Stimulated activated CD4-positive, alpha-beta T cell treated with anti-CD3 and anti-CD28 coated beads, Interleukin-4, amount 100 ng/mL, for 1 hour (primary cell): ENCODE measurements at places on chromosomes 13 and 19.

GRCh38 chr13:36872621-36873020, 47.4 kb downstream of the SMAD9 start:
- no peak for DNase-seq

GRCh38 chr13:99087098-99087953, 109.5 kb upstream of the DOCK9 start:
- peak; percentile 94 for DNase-seq

DNA sequence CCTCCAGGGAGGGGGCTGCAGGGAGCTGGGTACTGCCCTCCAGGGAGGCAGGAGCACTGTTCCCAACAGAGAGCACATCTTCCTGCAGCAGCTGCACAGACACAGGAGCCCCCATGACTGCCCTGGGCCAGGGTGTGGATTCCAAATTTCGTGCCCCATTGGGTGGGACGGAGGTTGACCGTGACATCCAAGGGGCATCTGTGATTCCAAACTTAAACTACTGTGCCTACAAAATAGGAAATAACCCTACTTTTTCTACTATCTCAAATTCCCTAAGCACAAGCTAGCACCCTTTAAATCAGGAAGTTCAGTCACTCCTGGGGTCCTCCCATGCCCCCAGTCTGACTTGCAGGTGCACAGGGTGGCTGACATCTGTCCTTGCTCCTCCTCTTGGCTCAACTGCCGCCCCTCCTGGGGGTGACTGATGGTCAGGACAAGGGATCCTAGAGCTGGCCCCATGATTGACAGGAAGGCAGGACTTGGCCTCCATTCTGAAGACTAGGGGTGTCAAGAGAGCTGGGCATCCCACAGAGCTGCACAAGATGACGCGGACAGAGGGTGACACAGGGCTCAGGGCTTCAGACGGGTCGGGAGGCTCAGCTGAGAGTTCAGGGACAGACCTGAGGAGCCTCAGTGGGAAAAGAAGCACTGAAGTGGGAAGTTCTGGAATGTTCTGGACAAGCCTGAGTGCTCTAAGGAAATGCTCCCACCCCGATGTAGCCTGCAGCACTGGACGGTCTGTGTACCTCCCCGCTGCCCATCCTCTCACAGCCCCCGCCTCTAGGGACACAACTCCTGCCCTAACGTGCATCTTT, 7.8 kb upstream of the CEACAM5 start:
- DNase-seq: no peak

GRCh38 chr13:51346397-51346796, 6.9 kb downstream of the SERPINE3 start:
- no peak for DNase-seq

DNA sequence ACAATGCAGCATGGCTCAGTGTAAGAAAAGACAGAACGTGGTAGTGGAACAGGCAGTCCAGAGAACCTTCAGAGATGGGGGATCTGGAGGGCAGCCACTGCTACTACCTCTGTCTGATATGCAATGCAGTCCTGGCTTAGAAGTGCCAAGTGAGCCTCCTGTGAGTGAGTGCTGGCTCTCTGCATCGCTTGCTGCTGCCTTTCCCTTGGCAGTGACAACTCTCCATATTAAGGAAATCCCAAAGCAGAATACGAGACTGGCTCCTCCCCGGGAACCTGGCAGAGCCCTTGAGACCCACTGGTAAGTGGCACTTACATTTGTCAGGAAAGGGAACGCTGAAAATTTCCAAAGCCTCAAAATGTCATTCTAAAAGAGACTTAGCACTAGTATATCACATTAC, 7.5 kb downstream of the DOCK9 start:
- no peak for DNase-seq

DNA sequence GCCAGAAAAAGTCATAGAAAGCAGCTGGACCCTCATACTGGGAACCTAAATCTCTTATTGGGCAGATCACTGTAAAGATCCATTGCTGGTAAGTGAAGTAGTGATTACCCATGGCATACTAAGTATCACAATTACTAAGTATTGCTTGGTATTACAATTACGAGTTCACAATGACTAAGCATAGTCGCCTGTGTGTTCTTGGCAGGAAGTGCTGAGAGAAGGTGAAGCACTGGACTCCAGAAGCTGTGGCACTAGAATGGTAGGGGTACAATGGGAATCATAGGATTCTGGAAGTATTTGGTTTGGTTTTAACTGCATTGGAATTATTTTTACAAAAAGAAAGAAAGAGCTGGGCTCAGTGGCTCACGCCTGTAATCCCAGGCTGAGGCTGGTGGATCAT, 20.3 kb downstream of the LGALS16 start:
- DNase-seq: no peak

- no peak for DNase-seq
These were observed 12.4 kb upstream of the BBC3 start for GRCh38 chr19:47243364-47243775.

- no peak for DNase-seq
These were observed 70.4 kb upstream of the MRI1 start for GRCh38 chr19:13693889-13694288.

GRCh38 chr19:10858204-10858828, 10.1 kb downstream of the C19orf38 start:
- DNase-seq: no peak

- DNase-seq: no peak
These were observed 6.2 kb downstream of the GAS6 start for GRCh38 chr13:113857531-113858195.

GRCh38 chr19:35114353-35115176, 1.1 kb upstream of the FXYD3 start:
- peak; percentile 71 for DNase-seq

GRCh38 chr13:76439546-76439945, 446.7 kb downstream of the KCTD12 start:
- no peak for DNase-seq

DNA sequence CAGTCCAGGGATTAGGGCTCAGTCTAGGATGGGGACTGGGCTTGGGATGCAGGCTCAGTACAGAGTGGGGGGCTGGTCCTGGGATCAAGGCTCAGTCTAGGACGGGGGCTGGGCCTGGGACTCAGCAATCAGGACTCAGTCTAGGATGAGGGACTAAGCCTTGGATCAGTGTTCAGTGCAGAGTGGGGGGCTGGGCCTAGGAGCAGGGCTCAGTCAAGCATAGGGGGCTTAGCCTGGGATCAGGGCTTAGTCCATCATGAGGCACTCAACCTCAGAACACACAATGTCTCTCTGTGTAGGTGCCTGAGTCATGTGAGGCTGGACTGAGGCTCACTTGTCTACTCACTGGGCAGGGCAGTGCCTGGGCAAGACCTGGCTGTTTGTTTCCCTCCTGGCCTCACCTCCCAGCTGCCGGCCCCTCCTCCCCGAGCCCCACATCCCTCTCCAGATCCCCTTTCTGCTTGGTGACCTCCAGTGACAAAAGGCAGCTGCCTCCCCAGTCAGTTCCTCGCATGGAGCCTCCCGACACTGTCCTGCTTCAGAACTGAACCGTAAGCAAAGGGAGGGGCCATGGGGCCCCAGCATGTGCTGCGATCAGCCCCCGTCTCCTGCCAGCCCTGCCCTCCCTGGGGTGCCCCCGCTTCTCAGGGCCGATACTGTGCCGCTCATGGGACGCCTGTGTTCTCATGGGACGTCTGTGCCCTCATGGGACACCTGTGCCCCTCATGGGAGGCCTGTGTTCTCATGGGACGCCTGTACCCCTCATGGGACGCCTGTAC, 6.5 kb upstream of the S1PR4 start:
- no peak for DNase-seq

DNA sequence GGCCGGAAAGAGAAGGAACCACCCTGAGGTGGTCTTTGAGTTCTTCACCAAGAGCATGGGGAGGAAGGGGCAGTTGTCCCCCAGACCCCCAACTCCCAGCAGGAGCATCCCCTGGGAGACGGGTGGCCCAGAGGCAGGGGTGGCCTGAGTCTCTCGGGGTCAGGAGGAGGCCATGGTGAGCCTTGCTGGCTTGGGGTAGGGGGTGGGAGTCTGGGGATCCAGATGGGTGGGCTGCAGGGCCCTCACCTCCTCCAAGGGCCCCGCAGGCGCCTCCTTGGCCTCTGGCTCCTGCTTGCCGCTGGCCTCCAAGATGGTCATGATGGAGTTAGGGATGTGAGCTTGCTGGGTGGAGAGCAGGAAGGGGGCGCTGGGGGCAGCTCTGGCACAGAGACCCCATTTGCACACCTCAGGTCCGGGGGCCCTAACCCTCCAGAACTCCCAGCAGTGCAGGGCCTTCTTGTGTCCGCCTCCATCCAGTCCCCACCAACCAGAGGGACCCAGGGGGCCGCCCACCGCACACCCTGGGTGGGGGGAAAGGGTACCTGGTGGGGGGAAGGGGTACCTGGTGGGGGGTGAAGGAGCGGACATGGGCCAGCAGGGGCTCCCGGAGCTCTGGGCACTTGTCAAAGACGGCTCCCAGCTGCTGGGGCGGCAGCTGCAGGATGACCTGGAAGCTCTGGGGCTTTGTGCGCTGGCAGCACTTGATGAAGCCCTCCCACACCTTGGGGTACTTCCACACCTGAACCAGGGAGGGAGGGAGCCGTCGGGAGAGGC, 1.3 kb upstream of the RSPH6A start:
- DNase-seq: no peak

DNA sequence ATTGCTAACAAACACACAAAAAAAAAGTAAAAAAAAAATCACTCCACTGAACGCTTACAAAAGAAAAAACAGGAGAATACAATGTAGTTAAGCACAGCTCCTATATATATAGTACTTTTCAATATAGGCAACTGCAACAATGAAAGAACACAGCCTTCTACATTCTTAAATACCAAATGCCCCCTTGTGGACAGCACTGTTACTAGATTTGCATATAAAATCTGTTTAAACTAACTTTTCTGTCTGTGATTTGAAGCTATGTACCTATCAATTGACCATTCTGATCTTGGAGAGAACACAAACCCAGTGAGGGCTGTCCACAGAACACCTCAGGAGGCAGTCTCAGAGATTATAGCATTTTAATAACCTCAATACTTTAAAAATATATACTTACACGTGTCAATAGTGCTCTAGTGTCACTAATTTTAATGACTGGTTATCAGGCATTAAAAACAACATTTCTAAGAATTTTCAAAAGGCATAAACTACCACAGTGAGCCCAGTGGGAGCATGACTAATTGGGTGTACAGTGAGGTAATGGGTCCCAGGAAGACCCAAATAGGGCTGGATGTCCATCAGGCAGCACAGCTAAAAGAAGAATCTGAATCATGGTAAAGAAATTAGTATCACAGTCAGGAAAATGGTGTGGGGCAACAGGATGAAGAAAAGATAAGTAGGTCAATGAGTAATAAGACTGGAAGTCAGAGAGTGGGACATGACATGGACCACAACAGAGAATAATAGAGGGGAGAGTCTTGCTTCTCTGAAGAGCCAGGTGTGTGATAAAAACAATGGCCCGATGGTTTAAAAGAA, 22.2 kb downstream of the CCDC169 start:
- DNase-seq: no peak

GRCh38 chr19:38457690-38458405, 24.4 kb downstream of the RYR1 start:
- no peak for DNase-seq

GRCh38 chr19:2242092-2242537, 5.5 kb downstream of the SF3A2 start:
- no peak for DNase-seq

DNA sequence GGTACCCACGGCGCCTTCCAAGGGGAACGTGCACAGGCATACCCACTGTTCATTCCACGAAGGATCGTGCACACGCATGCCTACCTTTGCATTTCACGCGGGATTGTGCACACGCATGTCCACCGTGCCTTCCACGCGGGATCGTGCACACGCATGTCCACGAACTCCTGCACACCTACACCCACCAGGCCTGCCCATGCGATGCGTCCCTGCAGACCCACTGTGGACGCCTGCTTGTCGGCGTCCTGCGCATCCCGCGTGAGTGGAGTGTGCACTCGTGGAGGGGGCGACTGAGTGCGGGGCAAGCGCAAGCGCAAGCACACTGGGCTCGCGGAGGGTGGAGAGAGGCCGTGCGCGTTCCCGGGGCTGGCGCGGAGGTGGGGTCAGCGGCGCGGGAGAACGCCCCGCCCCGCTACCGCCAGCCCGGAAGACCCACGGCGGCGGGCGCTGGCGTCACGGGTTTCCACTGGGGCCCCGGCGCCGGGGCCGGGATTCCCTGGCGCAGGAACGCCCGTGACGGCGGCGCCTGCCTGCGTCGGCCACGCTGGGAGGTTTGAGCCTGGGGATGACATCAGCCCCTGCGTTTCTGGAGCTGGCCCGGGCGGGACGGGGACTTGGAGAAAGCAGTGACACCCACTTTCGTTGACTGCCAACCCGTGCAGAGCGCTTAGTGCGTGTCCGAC, 18.7 kb downstream of the GADD45B start:
- peak; percentile 52 for DNase-seq

DNA sequence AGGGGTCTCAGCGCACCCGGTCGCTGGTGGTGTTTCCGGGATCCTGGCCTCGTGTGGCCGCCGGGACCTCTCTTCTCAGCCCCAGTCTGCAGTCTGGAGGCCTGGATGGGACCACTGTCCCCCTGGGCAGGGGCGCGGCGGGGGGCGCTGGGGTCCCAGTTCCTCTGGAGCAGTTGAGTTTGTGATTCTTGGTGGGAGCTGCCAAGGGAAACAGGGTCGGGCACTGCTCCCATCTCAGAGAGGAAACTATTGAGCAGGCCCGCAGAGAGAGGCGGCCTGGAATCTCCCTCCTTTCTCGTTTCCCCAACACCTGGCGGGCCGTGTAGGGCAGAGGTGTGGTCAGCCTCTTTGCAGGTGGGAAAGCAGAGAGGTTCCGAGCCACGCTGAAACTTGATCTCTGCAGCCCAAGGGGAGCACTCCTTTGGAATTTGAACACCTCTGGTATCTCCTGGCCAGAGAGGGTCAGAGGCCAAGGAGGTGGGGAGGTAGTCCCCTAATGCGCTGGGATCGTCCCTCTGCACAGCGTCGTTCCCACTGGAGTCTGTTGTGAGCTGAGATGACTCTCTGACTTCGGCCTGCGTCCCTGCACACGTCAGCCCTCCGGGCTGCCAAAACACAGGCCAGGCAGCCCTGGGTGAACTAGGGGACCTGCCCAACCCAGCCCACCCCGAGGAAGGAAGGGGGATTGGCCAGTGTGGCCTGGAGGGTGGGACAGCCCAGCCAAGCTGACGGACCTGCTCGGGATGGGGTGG, 741 bp downstream of the PLEKHF1 start:
- DNase-seq: no peak

DNA sequence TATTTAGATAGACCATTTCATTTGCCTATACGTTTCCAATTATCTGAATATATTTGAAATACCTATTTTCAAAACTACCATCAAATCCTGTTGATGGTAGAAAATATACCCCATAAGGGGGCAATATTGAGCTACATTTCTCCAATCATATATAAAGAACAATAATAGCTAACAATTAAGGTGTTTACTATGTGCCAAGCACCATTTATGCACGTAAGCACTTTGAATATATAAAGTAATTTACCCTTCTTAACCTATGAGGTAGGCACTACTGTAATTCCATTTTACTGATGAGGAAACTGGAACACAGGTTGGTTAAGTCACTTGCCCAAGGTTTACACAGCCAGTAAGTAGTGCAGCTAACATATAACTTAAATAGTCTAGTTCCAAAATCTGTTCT, 79.2 kb downstream of the UBL3 start:
- no peak for DNase-seq

- no peak for DNase-seq
These were observed 53.5 kb downstream of the RFC3 start for GRCh38 chr13:33871207-33872004.
